ENCODE measurements at places on chromosomes 6 and 20.

GRCh38 chr6:129695373-129696027 lies 14.5 kb downstream of the ARHGAP18 start:
- H3K27ac ChIP-seq: peak overlapping the region; percentile 40
- no peaks in the 10 kb centered on the region for H3K27me3 ChIP-seq
- DNase-seq: no peak
- no peaks in the 10 kb centered on the region for H3K36me3 ChIP-seq
- peak overlapping the region; percentile 49 for H3K4me3 ChIP-seq

DNA sequence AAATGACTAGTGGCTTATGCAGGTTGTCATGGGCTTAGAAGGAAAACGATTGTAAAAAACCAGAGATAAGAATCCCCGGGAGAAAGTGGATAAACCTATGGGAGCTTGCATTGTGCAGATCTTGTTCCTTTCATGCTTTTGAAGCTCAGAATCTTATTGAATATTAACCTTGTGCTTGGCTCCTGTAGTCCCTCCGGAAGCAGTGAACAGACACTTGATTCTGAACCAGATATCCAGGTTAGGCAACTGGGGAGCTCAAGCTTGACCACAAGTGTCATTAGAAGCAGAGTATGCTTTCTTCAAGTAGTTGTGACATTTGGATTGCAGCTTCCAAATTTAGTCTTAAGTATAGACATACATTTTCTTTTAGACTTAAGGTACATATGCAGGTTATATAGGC lies 212.6 kb upstream of the MOCS1 start:
- peaks cover 20% of the 10 kb centered on the region for H3K27me3 ChIP-seq
- H3K4me3 ChIP-seq: no peak overlapping the region
- DNase-seq: no peak
- no peaks in the 10 kb centered on the region for H3K4me1 ChIP-seq

GRCh38 chr6:37630281-37630799 lies 67.3 kb downstream of the MDGA1 start:
- peaks cover 6% of the 10 kb centered on the region for H3K27me3 ChIP-seq
- peaks cover 4% of the 10 kb centered on the region for H3K4me1 ChIP-seq
- no peak overlapping the region for H3K4me3 ChIP-seq
- no peak for DNase-seq
- no peaks in the 10 kb centered on the region for H3K36me3 ChIP-seq
- H3K27ac ChIP-seq: no peak overlapping the region

DNA sequence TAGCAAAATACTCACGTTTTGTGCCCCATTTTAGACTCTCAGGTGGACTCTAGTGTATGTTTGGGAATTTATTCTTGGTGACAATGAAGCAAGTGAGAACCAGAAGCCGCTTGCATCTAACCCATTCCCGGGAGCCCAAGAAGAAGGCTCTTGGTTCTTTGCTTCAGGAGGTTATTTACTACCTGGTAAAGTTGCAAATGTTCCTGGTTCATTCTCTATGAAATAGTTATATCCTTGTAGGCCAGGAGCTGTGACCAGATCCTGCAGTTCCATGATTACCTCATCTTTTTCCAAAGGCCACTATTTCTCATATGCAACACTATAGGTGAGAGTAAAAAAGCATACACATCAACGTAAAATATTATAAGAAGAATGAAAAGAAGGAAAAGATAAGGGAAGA lies 60.9 kb upstream of the FABP7 start:
- DNase-seq: no peak
- H3K27ac ChIP-seq: no peak overlapping the region
- H3K27me3 ChIP-seq: peaks cover 5% of the 10 kb centered on the region

- DNase-seq: no peak
- no peaks in the 10 kb centered on the region for H3K4me1 ChIP-seq
- peaks cover 18% of the 10 kb centered on the region for H3K27me3 ChIP-seq
- H3K36me3 ChIP-seq: no peaks in the 10 kb centered on the region
Measured at GRCh38 chr6:169930799-169931198, 179.4 kb downstream of the ERMARD start.

GRCh38 chr20:25018841-25019240 lies 26.3 kb upstream of the APMAP start:
- no peak overlapping the region for H3K4me3 ChIP-seq
- H3K27ac ChIP-seq: no peak overlapping the region
- H3K27me3 ChIP-seq: no peaks in the 10 kb centered on the region

DNA sequence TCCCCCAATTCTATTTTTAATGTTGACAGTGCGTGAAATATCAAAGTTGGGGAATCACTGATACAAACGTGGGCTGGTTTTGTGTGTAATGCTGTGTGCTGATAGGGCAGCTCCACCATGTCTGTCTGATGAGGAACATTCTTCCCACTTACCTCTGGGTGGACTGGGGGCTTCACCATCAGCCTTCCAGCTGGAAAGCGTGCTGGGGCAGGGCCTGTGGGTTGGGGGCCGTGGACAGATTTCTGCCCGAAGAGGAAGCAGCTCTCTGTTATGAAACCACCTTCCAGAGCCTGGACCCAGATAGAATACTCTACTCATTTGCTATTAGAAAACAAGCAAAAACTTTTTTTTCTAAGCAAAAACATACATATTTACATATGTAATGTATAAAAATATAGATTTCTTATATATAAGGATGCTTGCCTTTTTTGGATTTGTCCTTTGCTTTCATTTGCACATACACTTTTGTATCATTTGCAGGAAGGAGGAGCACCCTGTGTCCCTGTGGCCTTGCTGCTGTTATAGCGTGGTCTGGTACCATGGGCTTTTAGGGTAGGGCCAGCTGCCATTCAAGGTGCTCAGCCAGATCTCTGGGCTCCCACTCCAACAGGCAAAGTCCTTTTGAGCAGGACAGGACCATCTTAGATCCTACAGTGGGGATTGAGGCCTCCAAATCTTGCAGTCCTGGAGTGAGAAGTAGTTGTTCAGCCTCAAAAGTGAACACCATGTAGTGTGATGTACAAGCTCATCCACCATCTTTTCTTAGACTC lies 48.1 kb downstream of the DUSP22 start:
- H3K27me3 ChIP-seq: no peaks in the 10 kb centered on the region
- peaks cover 60% of the 10 kb centered on the region for H3K4me1 ChIP-seq

GRCh38 chr6:156839129-156839528 lies 62.0 kb downstream of the ARID1B start:
- H3K36me3 ChIP-seq: no peaks in the 10 kb centered on the region
- no peaks in the 10 kb centered on the region for H3K27me3 ChIP-seq
- no peak for DNase-seq
- H3K27ac ChIP-seq: no peak overlapping the region
- peaks cover 34% of the 10 kb centered on the region for H3K4me1 ChIP-seq
- no peak overlapping the region for H3K4me3 ChIP-seq

GRCh38 chr6:113881478-113881980 lies 24.4 kb downstream of the MARCKS start:
- peaks cover 22% of the 10 kb centered on the region for H3K27me3 ChIP-seq
- no peaks in the 10 kb centered on the region for H3K4me1 ChIP-seq
- DNase-seq: no peak
- no peak overlapping the region for H3K4me3 ChIP-seq
- no peak overlapping the region for H3K27ac ChIP-seq
- H3K36me3 ChIP-seq: no peaks in the 10 kb centered on the region

- H3K4me3 ChIP-seq: no peak overlapping the region
- H3K27ac ChIP-seq: no peak overlapping the region
- H3K4me1 ChIP-seq: peaks cover 5% of the 10 kb centered on the region
Measured at GRCh38 chr6:167553736-167554119, 228.8 kb downstream of the TTLL2 start.

DNA sequence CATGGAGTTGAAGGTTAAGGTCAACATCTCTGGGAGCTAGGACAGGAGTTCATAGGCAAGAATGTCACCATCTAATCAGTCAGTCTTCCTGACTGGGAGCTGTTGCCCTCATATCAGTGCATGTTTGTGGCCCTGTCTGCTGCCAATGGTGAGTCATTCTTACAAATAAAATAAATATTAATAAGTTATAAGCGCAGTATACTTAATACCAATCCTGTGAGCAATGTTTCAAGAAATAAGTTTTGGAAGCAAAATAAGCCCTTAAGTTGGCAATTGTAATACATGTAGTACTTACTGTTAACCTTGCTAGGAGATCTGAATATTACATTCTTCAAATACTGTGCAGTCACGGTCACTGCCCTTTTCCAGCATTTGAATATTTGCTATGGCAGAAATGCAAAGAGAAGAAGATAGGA lies 20.2 kb upstream of the MDGA1 start:
- H3K4me3 ChIP-seq: no peak overlapping the region
- no peak overlapping the region for H3K27ac ChIP-seq
- no peaks in the 10 kb centered on the region for H3K36me3 ChIP-seq
- DNase-seq: no peak

GRCh38 chr20:56733967-56734366 lies 104.9 kb downstream of the TFAP2C start:
- no peaks in the 10 kb centered on the region for H3K36me3 ChIP-seq
- H3K27me3 ChIP-seq: peaks cover 16% of the 10 kb centered on the region
- H3K4me3 ChIP-seq: no peak overlapping the region
- no peaks in the 10 kb centered on the region for H3K4me1 ChIP-seq

GRCh38 chr20:62587757-62588402 lies 54.4 kb upstream of the SLCO4A1 start:
- peaks cover 10% of the 10 kb centered on the region for H3K4me1 ChIP-seq
- H3K27ac ChIP-seq: no peak overlapping the region
- no peaks in the 10 kb centered on the region for H3K36me3 ChIP-seq
- DNase-seq: no peak

DNA sequence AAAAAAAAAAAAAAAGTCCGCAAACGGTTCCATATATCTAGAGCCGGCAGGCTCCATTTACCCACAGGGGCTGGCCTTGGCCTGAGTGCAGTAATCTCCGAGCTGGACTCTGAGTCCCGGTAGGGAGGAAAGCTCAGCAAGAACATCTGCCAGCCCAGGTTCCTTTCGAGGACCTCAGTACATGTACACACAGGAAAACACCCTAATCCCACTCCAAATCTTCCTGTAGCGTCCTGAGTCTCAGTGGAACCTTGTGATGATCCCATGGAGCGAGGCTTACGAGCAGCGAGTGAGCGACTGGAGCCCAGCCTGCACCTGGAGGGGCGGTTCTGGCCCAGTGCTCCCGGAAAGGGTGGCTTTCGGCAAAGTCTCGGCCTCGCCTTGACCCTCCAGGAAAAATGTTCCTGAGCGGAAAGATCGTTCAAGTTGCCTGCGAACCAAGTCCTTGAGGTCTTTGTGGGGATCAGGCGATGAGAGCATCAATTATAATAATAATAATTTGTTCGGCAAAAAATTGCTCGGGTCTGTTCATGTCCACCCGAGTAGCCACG lies 32.1 kb downstream of the PRSS16 start:
- H3K27me3 ChIP-seq: peaks cover 48% of the 10 kb centered on the region
- H3K36me3 ChIP-seq: peaks cover 34% of the 10 kb centered on the region
- H3K4me3 ChIP-seq: peak overlapping the region; percentile 41
- no peak overlapping the region for H3K27ac ChIP-seq
- no peaks in the 10 kb centered on the region for H3K4me1 ChIP-seq

DNA sequence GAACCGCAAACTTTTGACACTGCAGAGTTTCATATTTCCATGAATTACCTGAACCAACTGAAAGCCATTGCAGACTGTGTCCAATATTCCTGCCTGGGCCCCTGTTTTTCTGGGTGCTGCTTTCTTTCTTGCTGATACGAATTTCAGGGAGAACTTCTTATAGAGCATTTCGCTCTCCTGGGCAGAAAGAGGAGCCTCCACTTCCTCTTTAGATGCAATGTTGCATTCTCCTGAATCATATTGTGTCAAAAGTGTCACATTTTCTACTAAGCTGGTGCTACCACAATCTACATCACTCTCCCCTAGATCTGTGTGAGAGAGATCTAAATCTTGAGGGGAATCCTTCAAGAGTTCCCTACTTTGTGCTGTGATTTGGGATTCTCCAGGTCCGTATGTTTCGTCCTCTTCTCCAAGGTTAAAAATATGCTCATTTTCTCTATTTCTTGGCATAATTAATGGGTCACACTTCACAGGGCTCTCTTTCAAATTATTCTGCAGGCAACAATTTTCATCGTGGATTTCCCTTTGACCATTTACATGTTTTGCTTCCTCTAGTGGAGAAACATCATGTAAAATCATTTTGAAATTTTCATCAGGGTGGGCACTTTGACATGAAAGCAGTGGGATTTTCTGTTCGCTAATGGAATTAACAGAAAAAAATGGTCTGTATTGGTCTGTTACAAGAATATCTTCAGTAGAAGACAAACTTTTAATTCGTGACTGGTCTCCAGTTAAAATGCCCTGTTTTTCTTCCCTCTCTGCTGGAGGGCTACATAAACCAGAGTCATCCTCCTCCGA lies 102.3 kb downstream of the DST start:
- H3K27me3 ChIP-seq: no peaks in the 10 kb centered on the region
- H3K4me3 ChIP-seq: no peak overlapping the region
- H3K36me3 ChIP-seq: no peaks in the 10 kb centered on the region
- no peaks in the 10 kb centered on the region for H3K4me1 ChIP-seq

GRCh38 chr6:158571826-158572652 lies 12.1 kb downstream of the TMEM181 start:
- H3K27ac ChIP-seq: peak overlapping the region; percentile 99
- H3K4me1 ChIP-seq: peaks cover 71% of the 10 kb centered on the region

DNA sequence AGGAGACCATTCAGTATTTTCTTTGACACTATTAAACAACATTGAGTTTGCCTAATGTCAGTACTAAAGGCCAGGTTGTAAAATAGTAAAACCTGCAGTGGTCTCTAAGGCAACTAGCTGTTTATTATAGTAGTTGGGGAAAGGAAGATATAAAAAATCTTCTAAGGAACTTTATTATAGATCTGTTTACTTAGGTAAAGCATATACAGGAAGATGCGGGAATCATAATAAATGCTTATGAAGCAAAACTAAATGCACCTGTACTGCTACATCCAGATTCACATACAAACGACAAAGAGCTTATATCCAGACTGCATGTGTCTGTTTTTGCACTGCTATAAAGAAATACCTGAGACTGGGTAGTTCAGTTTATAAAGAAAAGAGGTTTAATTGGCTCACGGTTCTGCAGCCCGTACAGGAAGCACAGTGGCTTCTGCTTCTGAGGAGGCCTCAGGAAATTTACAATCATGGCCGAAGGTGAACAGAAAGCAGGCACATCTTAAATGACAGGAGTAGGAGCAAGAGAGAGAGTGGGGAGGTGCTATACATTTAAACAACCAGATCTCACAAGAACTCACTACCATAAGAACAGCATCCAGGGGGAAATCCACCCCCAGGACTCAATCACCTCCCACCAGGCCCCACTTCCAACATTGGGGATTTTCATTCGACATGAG lies 8.7 kb upstream of the TRIM39 start:
- H3K27ac ChIP-seq: no peak overlapping the region
- peak overlapping the region; percentile 13 for H3K4me3 ChIP-seq
- DNase-seq: no peak
- peaks cover 13% of the 10 kb centered on the region for H3K36me3 ChIP-seq
- no peaks in the 10 kb centered on the region for H3K27me3 ChIP-seq
- H3K4me1 ChIP-seq: peaks cover 52% of the 10 kb centered on the region

- H3K36me3 ChIP-seq: peaks cover 6% of the 10 kb centered on the region
- H3K27ac ChIP-seq: no peak overlapping the region
- H3K4me3 ChIP-seq: no peak overlapping the region
- peaks cover 11% of the 10 kb centered on the region for H3K4me1 ChIP-seq
Measured at GRCh38 chr6:144931172-144932035, 646.3 kb downstream of the UTRN start.

- no peak overlapping the region for H3K27ac ChIP-seq
- no peak overlapping the region for H3K4me3 ChIP-seq
- H3K4me1 ChIP-seq: no peaks in the 10 kb centered on the region
- no peaks in the 10 kb centered on the region for H3K36me3 ChIP-seq
Measured at GRCh38 chr20:56945057-56945456, 316.0 kb downstream of the TFAP2C start.

All from natural killer cell treated with Interleukin-12 subunit alpha and Interleukin-12 subunit beta and Interleukin-15 and Interleukin-18, amount 100 ng/mL, for 72 hours (primary cell).